Lung (tissue), 17 donors: ENCODE measurements at places on chromosomes 13 and 19.

- no peak overlapping the region for H3K27ac ChIP-seq
- H3K4me1 ChIP-seq: no peaks in the 10 kb centered on the region
- H3K27me3 ChIP-seq: no peaks in the 10 kb centered on the region
- H3K4me3 ChIP-seq: no peak overlapping the region
- no peak for DNase-seq
Observed at GRCh38 chr13:87981416-87981815, 310.2 kb downstream of the SLITRK5 start.

- no peak for DNase-seq
- peaks cover 9% of the 10 kb centered on the region for H3K36me3 ChIP-seq
- no peaks in the 10 kb centered on the region for H3K4me1 ChIP-seq
- H3K27ac ChIP-seq: no peak overlapping the region
- H3K27me3 ChIP-seq: no peaks in the 10 kb centered on the region
- H3K4me3 ChIP-seq: no peak overlapping the region
Observed at GRCh38 chr13:49540552-49540951, 44.8 kb downstream of the PHF11 start.

DNA sequence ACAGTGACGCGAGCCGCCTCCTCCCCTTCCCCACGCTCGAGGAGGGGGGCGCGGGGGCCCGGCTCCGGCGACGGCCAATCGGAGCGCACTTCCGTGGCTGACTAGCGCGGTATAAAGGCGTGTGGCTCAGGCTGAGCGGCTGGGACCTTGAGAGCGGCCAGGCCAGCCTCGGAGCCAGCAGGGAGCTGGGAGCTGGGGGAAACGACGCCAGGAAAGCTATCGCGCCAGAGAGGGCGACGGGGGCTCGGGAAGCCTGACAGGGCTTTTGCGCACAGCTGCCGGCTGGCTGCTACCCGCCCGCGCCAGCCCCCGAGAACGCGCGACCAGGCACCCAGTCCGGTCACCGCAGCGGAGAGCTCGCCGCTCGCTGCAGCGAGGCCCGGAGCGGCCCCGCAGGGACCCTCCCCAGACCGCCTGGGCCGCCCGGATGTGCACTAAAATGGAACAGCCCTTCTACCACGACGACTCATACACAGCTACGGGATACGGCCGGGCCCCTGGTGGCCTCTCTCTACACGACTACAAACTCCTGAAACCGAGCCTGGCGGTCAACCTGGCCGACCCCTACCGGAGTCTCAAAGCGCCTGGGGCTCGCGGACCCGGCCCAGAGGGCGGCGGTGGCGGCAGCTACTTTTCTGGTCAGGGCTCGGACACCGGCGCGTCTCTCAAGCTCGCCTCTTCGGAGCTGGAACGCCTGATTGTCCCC lies at the start of gene JUNB:
TSS of gene JUNB (plus strand) at position 142 of the 706 bp plus-strand sequence. CDS start at position 428, 286 bp downstream.
- no peaks in the 10 kb centered on the region for H3K27me3 ChIP-seq
- no peaks in the 10 kb centered on the region for H3K36me3 ChIP-seq
- peaks cover 64% of the 10 kb centered on the region for H3K4me1 ChIP-seq
- DNase-seq: peak; percentile 98
- H3K4me3 ChIP-seq: peak within 1 kb of the TSS; percentile 95

GRCh38 chr19:38862321-38863059 lies 12.7 kb upstream of the HNRNPL start:
- H3K4me1 ChIP-seq: no peaks in the 10 kb centered on the region
- H3K27me3 ChIP-seq: no peaks in the 10 kb centered on the region
- no peak overlapping the region for H3K4me3 ChIP-seq
- DNase-seq: peak; percentile 94

GRCh38 chr19:57656346-57656745 lies 12.4 kb upstream of the ZSCAN4 start:
- no peak for DNase-seq
- H3K36me3 ChIP-seq: no peaks in the 10 kb centered on the region
- no peak overlapping the region for H3K27ac ChIP-seq
- H3K4me3 ChIP-seq: no peak overlapping the region
- no peaks in the 10 kb centered on the region for H3K4me1 ChIP-seq

GRCh38 chr13:31749929-31750328 lies 10.6 kb downstream of the RXFP2 start:
- DNase-seq: no peak
- no peak overlapping the region for H3K27ac ChIP-seq
- no peaks in the 10 kb centered on the region for H3K27me3 ChIP-seq
- H3K4me1 ChIP-seq: no peaks in the 10 kb centered on the region
- H3K4me3 ChIP-seq: no peak overlapping the region
- no peaks in the 10 kb centered on the region for H3K36me3 ChIP-seq
